Activated gamma-delta T cell treated with Interleukin-2 at 50 U/mL for 16 hours (primary cell): ENCODE measurements at places on chromosomes 4 and X.

- DNase-seq = no peak
Measured at GRCh38 chr4:7364979-7365378, 69.8 kb downstream of the PSAPL1 start.

- DNase-seq = no peak
Measured at GRCh38 chr4:75071317-75071716, 138.4 kb downstream of the PARM1 start.

DNA sequence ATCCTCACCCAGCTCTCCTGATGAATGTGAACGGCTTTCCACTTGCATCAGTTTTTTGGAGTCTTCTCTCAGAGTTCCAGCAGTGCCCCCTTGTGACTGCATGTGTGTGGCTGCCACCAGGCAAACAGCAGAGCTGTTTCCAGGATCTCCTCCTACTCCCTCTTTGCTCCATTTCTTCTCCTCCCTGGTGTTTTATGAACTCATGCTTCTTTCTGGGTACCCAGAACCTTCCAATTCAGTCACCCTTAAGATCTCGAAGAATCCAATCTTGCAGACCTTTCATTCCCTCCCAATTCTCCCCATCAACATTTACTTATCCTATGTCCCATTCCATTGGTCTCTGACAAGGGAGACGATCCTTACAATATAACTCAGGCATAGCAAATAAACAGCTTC lies 6.8 kb upstream of the TCEANC start:
- DNase-seq = peak; percentile 13

DNA sequence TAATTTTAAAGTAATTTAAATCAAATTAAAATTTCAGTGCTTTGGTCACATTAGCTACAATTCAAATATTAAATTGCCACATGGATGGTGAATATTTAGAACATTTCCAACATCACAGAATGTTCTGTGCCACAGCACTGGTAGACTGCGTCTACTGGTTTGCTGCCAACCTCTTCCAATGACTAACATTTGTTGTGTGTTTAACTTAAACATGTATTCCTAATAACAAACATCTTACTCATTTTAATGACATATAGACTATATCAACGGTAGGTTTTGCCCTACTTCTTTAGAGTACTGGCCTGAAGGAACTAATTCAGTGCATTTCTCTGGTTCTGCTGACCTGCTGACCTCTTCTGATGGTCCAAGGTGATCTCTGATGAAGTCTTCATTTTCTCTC lies 157.6 kb downstream of the DCK start:
- DNase-seq = no peak

DNA sequence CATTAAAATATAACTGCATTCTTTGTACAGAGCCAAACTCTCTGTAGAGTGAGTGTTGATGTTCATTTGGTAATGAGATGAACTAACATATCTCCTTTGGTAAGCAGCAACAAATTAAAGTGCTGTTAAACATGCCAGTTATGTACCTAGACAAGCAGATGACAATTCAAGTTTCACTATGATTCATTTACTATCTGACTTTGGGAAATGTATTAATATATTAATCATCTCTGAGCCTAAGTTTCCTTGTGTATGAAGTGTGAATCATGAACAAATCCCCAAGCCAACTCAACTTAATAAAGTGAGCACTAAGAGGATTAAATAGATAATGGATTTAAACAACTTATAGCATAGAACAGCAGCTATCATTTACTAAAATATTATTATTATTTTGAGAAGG lies 1044.2 kb downstream of the GLUD2 start:
- no peak for DNase-seq

DNA sequence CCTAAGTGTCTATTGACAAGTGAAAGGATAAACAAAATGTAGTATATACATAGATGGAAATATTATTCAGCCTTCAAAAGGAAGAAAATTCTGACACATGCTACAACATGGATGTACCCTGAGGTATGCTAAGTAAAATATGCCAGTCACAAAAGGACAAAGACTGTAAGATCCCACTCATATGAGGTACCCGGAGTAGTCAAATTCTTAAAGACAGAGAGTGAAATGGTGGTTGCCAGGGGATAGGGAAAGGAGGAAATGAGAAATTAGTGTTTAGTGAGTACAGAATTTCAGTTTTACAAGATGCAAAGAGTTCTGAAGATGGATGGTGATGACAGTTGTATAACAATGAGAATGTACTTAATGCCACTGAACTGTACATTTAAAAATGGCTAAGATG lies 102.3 kb upstream of the NAP1L5 start:
- DNase-seq = no peak

- DNase-seq = no peak
Measured at GRCh38 chrX:143027275-143027674, 1.5 kb downstream of the SPANXN4 start.

DNA sequence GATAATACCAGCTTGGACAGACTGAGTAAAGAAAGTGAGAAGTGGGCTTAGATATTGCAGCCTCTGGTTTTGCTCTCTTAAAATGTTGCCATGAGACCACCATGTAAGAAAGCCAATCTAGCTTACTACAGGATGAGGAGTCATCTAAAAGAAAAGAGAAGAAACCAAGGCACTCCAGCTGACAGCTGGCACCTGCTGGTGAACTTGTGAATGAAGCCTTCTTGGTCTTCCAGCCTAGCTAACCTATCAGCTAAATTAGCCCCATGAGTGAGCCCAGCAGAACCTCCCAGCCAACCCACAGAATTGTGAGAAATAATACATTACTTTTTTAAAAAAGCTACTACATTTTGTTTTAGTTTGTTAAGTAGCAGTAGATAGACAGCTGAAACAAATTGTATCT lies 154.5 kb upstream of the QRFPR start:
- DNase-seq = no peak

DNA sequence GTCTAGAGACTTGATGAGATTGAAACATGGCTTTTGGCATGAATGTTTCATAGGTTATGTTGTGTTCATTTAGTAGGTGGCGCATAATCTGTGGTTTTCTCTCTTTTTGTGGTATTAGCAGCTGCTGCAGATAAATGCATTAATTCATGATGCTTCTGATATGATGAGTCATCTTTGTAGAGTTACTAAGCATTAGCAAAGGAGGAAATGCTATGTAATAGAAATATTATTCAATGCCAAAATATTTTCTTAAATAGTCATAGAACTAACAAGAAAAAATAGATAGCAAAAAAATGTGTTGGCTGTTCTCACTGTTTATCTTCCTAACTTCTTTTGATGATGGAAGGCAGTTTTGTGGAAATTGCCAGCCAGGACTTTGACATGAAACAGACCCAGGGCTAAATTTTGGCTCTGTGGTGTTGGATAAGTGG lies 3.6 kb downstream of the ZXDB start:
- no peak for DNase-seq

DNA sequence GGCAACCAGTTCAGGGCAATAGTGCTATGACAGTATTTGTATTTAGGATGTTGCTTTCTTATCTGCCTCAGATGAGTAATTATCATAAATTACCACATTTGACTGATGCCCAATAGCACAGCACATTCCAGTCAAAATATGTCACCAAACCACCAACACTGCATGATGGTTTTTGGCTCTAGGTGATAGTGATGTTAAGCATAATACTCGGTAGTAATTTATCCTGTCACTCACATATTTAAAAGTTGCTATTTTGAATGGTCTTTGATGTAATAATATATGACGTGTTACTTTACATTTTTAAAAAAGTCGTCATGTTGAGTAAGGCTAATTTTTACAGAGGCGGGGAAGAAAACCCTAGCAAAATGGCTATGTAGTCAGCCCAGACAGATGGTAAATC lies 42.5 kb downstream of the UNC5C start:
- no peak for DNase-seq

DNA sequence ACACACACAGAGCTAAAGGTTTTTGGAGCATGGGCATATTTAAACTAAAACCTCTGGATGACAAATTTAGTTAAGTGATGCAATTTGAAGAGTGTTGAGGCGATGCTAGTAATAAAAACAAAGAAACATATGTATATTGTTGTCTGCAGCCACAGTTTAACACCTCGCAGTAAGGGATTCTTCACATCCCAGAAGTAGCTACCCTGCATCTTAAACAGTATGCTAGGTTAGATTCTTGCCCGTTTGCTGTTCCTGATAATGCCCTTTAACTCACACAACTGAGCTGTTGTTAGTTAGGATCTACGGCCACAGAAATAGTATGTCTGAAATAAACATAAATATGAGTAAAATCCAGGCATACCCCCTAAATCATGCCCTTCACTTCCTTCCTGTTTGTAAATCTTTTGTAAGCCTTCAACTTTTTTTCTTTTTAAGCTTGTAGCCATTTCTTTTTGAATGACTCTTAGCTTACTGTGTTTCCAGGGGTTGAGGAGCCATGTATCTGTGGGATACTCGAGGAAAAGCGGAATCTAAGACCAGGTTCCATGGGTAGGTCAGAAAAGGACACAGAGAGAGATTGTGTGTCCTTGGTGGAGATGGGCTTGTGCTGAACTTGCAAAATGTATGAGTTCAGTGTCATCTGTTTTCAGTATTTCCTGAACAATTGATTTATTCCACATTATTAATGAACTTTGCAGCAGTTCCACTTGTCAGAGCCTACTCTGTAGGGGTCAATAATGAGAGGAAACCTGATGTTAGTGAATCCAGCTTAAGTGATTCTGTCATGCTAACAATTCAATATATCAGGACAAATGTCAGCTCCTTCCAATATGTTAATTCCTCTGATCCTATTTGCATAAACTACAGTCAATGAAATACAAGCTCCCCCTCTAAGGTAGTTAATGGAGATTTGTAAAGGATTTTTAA lies 349.6 kb downstream of the GPAT3 start:
- no peak for DNase-seq

- no peak for DNase-seq
Measured at GRCh38 chrX:149950681-149951080, 12.4 kb upstream of the EOLA2 start.

GRCh38 chrX:136766785-136767103 lies 14.0 kb downstream of the ARHGEF6 start:
- no peak for DNase-seq

DNA sequence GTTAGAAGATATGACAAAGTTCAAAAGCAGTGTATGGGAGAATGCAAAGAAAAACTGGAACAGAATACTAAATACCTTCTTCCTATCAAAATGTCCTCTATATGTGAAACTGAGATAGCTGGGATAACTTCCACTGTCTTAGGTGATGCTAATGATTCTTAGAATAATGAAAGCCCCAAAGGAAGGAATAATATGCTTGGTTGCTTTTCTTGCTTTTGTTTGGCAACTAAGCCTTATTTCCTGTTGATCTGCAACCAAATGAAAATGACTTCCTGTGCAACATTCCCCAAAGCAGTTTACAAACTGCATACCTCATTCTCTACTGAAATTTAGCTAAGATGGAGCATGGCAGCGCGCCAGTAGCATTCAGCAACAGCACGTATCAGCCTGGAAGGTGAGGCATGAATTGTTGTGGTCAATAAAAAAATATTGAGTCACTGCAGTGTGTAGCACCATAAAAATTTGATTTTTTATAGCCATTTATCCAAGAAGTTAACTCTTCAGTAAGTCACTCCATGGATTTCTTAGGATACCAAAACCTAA lies 18.7 kb downstream of the NDNF start:
- no peak for DNase-seq

GRCh38 chr4:70739496-70740337 lies 18.0 kb downstream of the RUFY3 start:
- no peak for DNase-seq

DNA sequence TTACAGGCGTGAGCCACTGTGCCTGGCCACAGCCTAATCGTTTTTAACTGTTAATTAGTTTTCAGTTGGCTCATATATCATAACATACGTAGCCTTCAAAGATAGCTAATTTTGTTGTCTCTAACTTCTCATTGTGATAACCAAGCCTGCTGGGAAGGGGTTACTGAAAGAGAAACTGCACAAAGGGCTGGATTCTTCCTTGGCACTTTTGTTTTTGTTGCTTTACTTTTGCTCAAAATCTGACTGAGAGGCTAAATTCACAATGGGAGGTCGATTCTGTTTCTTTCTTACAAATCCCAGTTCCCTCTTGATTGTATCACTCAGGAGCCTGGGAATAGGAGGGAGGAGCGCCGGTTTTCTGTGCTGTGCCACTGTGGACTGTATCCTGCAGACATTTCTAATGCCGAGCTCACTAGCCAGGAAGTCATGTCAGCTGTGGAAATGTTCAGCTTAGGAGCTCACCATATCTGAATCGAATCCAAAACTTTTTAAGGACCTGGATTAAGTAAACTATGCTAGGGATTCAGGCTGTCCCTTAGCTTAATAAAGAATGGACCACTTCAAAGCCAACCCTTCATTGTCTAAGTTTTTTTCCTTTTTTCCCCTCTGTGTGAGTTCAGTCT lies 120.5 kb upstream of the FAT1 start:
- DNase-seq = no peak

DNA sequence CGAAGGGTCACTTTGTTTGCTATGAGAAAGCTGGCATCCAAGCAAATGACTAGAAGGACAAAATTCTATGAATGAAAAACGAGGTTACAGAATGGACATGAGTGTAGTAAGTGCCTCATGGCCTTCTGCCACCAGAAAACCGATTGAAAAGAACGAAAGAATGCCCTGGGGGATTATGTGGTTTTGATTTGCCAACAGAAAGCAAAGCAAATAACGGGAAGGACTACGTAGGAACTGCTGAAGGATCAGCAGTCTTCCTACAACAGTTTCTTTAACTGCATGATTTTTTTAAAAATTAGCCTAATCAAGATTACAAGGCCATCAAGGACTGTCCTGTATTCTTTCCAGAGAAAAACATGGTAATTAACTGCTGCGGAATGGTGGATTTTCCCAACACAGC lies 50.6 kb downstream of the NRK start:
- DNase-seq = no peak

GRCh38 chrX:87517571-87518141 lies at the start of gene KLHL4:
Gene KLHL4, plus strand, starts transcription at chrX:87517802. Its CDS starts 92 bp downstream, at chrX:87517894.
- no peak for DNase-seq

- DNase-seq = no peak
Measured at GRCh38 chrX:24145303-24146186, 4.0 kb upstream of the ZFX start.

DNA sequence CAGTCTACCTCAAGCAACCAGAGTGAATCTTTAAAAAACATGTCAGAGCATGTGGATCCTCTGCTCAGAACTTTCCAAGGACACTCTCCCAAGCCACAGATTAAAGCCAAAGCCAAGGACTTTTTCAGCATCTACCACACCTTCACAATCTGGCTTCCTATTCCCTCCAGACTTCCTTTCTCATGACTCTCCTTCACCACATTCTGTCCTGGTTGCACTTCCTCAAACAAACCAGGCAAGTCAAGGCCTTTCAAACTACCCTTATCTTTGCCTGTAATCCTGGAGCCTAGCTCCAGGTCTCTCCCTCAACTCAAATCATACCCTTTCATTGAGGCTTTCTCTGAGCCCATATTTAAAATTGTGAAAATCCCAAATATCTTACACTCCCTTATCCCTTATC lies 191.6 kb upstream of the GALNTL6 start:
- DNase-seq = no peak

- peak; percentile 33 for DNase-seq
Measured at GRCh38 chr4:108512615-108513505, 107.5 kb upstream of the RPL34 start.
